ENCODE measurements at places on chromosomes 16 and 17.
A peak's percentile ranks its signal among the peaks of the same experiment; 100 is the strongest.

- no peak for DNase-seq
Observed at GRCh38 chr17:59858932-59859331, 33.8 kb downstream of the TUBD1 start.

DNA sequence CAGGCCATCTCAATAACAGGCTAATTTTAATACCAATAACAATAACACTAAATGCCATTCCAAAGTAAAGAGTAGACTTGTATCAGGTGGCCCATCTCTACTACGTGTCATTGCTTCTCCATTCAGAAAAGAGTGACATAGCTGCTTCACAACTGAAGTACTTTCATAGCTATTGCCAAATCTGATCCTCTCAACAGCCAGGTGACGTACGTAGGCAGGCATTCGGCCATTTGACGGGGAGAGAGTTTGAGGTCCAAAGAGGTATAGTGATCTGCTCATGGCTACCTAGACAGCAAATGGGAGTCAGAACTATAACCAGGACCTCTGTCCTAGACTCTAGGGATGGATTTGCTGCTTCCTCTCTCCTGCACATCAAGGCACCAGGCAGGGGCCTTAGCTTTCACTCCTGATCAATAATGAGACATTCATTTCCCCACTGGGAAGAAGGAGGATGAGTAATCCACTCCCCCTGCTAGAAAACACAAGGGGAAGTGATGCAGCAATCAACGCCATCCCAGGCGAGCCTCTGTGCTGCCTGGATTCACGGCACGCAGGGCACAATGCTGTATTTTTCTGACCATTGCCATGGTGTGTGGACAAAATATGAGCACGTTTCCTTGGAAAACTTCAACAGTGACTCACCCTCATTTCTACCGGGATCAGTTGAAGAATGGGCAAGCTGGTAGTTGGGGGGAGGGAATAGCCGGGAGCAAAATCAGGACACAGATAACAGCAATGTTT, 80.9 kb downstream of the SPACA3 start:
- no peak for DNase-seq

DNA sequence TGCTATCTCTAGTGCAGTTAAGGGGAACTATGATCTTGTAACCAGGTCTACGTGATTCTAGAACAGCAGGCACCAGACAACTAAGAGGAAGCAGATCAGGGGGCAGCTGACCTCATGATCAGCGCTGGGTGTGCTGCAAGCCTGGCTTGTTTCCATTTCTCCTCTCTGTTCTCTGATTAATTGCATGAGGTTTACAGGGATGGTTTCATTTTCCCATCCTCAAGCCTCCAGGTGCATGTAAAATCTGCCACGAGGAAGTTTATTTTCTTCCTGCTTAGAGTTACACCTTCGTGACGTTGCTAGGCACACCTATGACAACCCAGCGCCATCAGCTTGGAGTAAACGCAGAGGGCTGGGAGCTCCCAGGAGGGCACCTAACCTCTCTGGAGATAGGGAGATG, 4.3 kb upstream of the NUPR1 start:
- DNase-seq: peak; percentile 81

- peak; percentile 63 for DNase-seq
Observed at GRCh38 chr16:1471569-1472194, 3.1 kb downstream of the CLCN7 start.

- DNase-seq: peak; percentile 76
Observed at GRCh38 chr17:39200070-39200879, at the start of gene RPL19. RPL19 (plus strand) TSS chr17:39200283; CDS start chr17:39200345, 62 bp downstream.

GRCh38 chr17:20981046-20981920, 61.5 kb downstream of the USP22 start:
- DNase-seq: no peak

DNA sequence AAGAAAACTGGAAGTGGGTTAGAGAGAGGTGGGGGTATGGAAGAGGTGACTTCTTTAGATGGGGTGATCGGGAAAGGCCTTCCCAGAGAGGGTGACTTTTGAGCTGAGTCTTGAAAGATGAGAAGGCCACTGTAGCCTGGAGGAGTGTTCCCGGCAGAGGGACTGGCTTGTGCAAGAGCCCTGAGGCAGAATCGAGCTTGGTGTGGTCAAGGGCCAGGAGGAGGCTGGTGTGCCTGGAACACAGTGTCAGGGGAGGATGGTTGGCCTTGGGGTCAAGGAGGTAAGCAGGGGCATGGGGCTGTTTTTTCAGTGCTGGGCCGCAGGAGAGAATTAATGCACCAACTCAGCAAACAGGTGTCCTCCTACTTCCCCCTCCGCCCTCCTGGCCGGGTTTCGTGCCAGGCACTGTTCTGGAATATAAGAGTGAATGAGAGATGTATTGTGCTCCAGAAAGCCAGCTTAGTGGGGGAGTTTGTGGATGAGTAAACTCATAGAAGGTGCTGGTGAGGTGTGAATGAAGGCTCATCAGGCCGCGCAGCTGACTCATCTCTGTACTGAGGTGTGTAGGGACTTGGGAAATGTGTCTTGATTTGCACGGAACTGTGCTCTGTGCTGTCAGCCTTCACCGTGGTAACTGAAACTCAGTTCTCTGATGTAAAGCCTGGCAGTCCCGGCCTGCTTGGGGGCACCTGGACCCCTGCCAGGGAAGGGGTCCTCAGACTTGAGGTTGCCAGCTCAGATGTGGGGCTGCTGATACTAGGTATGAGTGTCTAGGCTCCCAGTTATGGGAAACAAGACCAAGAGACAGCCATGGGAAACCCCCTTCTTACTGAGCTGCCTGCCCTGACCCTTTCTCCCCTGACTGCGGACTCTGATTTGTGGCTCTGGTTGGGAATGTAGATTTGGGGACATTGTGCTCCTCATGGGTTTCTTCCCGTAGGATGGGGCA, 15.3 kb downstream of the KSR1 start:
- DNase-seq: no peak

DNA sequence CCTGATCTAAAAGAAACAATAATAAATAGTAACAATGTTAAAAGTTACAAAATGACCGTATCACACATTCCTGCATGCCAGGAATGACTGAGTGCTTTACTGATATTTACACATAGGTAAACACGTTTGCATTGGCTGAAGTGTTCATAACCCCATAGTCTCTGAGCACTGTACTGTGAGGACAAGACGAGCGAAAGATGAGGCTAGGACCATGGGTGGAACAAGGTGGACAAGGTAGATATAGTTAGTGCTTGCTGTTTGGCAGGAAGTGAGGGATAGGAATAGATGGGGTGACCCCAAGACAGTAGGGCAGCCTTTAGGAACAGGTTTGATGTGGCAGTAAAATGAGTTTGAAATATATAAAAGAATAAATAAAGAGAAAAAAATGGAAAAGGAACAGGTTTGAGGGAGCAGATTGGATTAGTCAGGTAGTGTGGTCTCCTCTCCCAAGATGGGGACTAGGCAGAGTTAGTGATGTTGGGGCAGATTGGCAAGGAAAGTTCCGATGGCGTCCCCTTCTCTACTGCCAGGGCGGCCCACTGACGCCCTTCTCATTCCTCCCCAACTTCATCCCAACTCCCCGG, 452 bp upstream of the E2F4 start:
- no peak for DNase-seq

GRCh38 chr16:78962457-78962929, 638.0 kb downstream of the MAF start:
- DNase-seq: no peak

GRCh38 chr17:77755410-77755963, 203.0 kb upstream of the TNRC6C start:
- DNase-seq: no peak

- DNase-seq: no peak
Observed at GRCh38 chr17:39264119-39264518, 38.4 kb upstream of the STAC2 start.

GRCh38 chr16:69443927-69444631, 19.7 kb downstream of the CYB5B start:
- DNase-seq: no peak
